Small intestine (tissue), 16 donors: ENCODE measurements at places on chromosomes 4 and X.
A peak's percentile ranks its signal among the peaks of the same experiment; 100 is the strongest.

GRCh38 chr4:53619431-53619830 lies 28.1 kb upstream of the LNX1 start:
- DNase-seq = no peak

DNA sequence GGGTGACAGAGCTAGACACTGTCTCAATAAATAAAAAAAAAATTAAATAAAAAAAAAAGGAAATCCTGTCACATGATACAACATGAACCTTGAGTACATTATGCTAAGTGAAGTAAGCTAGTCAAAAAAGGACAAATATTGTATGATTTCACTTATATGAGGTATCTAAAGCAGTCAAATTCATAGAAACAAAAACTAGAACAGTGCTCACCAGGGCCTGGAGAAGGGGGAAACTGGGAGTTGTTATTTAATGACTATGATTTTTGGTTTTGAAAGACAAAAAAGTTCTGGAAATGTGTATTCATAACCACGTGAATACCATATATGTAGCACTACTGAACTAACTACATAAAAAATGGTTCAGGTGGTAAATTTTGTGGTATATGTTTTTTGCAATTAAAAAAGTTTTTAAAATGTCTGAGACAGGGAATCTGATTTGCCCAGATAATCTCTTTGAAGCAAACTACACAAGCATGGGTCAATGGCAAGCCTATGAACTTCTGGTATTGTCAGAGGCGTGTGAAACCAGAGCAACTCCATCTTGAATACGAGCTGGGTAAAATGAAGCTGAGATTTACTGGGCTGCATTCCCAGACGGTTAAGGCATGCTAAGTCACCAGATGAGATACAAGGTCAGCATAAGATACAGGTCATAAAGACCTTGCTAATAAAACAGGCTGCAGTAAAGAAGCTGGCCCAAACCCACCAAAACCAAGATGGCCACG lies 42.3 kb downstream of the ANAPC10 start:
- DNase-seq = no peak

GRCh38 chr4:5940470-5941203 lies 47.8 kb upstream of the CRMP1 start:
- DNase-seq = no peak

GRCh38 chrX:12419591-12419990 lies 281.3 kb downstream of the FRMPD4 start:
- DNase-seq = no peak

DNA sequence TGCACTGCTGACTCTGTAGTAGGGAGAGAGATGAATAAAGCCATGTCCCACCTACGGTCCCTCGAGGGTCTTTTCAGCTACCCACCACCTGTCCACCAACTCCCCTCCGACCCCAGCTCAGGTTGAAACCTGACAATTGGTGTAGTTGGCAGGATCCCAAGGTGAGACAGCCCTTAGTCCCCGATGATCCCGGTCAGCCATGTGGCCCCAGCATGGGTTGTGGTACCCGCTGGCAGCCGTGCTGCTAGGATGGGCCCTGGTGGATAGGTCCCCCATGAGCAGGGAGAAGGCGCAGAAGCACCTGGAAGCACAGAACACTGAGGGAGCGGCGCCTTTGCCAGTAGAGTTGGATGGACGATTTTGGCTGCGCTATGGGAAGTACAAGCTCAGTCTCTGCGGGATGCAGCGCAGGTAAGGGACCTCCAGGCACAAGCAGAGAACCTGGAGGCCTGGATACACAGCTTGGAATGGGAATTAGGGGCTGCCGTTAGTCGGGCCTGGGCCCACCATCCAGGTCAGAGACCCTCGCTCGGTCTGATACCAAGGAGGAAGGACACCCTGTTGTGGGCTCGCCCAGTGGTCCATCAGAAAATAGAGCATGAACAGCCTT lies 694.6 kb upstream of the AGA start:
- DNase-seq = no peak

DNA sequence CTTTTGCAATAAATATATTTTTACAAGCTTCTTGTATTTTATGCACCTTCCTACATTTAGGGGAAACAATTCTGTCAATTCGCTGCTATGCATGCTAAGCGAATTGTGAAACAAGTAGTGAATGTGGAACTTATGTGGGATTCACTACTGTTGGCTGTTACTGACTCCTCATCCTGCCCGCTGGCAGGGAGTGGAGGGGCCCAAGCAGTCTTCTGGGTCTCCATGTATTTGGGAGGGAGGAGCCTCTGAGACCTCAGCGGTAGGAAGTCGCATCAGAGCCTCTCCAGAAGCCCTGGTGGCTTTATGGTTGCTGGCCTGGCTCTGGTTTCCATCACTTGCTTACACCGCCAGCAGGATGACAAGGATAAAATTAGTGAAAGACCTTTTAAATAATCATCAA lies 3.7 kb upstream of the SETD7 start:
- no peak for DNase-seq

GRCh38 chrX:155997436-155997835 lies at the start of gene IL9R:
TSS of gene IL9R (plus strand) at chrX:155997696. CDS start at chrX:155997760, 64 bp downstream.
- peak; percentile 46 for DNase-seq

- no peak for DNase-seq
These were observed 77.2 kb downstream of the DDIT4L start for GRCh38 chr4:100113096-100113495.

GRCh38 chr4:85268961-85269360 lies 206.0 kb upstream of the ARHGAP24 start:
- DNase-seq = no peak

DNA sequence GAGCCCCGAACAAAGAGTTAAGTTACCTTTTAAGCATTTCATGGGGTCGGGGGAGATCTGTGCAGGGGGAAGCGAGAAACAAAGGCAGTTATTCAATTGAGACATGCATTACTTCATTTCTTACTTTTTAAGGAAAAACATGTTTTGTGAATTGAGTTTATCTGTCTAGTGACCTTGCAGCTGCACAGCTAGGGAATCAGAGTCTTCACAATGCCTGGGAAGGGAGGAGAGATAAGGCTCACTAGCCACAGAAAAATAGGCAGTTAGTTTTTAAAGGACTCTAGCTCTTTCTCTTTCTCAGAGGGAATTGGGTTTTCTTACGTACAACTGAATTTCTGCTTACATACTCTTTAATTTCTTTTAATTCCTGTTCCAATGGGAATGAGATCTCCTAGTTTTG lies 26.2 kb upstream of the ZBTB33 start:
- DNase-seq = no peak

DNA sequence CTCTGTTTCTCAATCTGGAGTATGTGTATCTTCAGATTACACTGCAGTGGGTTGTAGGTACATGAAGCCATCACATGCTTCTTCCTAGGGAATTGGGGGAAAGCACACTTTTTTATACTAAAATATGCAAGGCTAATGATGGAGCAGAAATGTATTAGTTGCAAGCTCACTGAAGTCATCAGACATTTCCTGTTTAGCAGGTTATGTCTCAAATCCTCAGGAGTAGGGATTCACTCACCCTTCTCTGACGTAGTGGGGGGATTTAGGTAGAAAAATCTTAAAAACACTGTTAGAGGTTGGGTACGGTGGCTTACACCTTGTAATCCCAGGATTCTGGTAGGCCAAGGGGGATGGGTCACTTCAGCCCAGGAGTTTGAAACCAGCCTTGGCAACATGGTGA lies 128.4 kb upstream of the GPC4 start:
- no peak for DNase-seq

DNA sequence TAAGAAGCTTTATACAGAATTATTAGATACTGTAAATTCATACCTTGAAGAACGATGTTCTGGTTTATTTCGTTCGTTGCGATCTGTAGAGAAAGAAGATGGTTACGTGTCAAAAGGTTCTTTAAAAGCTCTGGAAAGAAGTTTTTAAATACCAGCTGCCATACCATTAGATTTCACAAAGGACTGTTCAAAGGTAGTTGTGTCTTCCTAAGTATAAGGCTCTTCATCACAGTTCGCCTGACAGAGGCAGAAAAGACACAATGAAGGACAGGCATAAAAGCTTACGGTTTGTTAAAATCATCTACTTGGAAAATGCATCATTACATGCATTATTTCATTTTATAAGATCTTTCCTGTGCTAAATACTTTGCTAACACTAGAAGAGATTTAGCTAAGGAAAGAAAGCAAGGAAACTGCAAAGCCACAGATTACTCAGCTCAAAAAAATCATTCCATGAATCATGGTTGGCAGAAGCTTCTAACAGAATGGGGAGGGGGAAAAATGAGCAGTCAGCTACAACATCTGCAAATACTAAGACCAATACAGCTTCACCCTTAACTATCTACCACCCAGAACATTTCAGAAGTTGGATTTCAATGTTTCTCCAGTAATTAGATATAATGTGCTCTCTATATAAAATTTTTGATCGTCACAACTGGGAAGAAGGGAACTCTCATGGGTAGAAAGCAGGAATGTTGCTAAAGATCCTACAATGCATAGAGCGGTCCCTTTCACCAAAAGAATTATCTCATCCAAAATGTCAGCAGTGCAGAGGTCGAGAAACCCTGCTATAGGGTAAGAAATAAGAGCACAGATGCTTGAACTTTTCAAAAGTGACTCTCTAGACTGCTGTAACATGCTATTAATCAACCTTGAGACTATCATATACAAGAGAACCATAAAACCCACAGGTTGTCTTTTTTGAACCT lies 50.7 kb upstream of the PRSS48 start:
- no peak for DNase-seq

- DNase-seq = no peak
These were observed 872.9 kb upstream of the PCDH10 start for GRCh38 chr4:132276185-132276584.

GRCh38 chr4:73066928-73067327 lies 2.6 kb downstream of the COX18 start:
- no peak for DNase-seq

DNA sequence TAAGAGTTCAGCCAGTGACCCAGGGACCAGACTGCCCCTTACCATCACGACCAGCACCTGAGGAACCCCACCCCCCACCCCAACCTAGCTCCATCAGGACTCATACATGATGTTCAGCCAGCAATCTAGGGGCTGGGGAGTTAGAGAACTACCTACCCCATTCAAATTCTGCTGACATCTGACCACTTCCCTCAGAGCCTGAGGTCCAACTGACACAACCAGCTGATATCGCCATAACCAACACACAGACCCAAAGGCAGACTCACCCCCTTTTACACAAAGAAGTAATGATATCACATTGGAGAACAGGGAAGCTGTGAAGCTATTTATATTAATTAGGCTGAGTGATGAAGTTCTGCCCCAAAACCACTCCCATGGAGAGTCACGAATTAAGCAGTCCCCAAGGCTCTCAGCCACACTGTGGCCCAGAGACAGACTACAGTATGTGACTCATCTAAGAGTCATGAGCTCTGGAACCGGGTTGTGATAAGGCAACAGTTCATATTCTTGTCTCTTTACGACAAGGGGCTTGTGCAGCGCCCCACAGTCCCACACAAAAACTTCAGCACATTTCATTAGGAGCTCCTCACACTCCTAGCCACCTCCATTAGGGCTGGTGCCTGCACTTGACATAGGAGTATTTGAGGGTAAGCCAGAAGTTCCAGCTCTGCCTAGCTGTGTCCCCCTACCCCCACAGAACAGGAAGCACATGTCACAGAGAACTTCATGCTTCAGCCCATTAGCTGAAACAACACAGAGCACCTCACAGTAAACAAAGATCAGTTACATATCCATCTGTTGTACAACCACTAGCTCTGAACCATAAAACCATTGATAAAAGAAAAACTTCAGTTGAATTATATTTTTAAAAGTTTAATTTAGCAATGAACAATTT lies 184.7 kb upstream of the ZCCHC13 start:
- DNase-seq = no peak

- DNase-seq = peak; percentile 2
These were observed 92.5 kb upstream of the EDA2R start for GRCh38 chrX:66731398-66731797.

- DNase-seq = no peak
These were observed 23.7 kb upstream of the FBXW7 start for GRCh38 chr4:152559641-152560040.

GRCh38 chr4:20297783-20298182 lies 46.1 kb downstream of the SLIT2 start:
- no peak for DNase-seq

- DNase-seq = peak; percentile 95
These were observed 50.9 kb downstream of the PRKG2 start for GRCh38 chr4:81164126-81164525.

DNA sequence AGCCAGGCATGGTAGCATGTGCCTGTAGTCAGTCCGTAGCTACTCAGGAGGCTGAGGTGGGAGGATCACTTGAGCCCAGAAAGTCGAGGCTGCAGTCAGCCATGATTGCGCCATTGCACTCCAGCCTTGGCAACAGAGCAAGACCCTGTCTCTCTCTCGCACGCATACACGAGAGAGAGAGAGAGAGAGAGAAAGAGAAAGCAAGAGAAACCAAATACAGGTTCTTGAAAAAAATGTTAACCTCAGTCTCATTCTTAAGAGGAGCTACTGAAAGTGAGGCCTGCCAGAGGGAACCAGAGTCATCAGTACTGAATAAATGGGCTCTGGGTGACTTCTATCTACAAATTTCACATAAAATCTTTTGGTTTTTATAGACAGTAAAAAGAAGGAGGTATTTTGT lies 42.9 kb downstream of the KIAA0232 start:
- DNase-seq = no peak
